Breast epithelium (tissue), 4 donors: ENCODE measurements at places on chromosomes 16 and 17.

GRCh38 chr17:6843241-6843880 lies 11.8 kb upstream of the TEKT1 start:
- no peak for DNase-seq

DNA sequence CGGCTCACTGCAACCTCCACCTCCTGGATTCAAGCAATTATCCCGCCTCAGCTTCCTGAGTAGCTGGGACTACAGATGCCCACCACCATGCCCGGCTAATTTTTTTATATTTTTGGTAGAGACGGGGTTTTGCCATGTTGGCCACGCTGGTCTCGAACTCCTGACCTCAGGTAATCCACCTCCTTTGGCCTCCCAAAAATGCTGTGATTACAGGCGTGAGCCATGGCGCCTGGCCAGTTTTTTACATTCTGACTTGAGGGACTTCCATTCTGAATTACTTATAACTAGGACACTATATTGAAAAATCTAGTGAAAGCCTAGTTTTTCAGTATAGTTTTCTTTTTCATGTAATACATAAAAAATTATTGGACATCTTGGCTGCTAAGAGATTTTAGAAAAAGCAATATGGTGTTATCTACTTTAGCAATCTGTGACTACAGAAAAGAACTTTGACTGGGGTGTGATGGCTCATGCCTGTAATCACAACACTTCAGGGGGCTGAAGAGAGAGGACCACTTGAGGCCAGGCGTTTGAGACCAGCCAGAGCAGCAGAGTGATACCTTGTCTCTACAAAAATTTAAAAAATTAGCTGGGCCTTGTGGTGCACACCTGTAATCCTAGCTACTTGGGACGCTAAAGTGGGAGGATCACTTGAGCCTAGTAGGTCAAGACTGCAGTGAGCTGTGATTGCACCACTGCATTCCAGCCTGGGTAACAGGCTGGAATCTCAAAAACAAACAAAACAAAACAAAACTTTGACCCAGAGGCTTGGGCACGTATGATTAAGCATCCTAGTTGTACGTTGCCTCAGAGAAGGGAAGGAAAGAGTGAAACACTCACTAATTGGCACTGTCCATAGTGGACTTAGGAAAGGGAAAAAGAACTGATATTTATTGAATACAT lies 26.8 kb upstream of the GOSR1 start:
- DNase-seq, result no peak

- DNase-seq, result no peak
These were observed 21.7 kb downstream of the SPHK1 start for GRCh38 chr17:76405967-76406647.

GRCh38 chr16:57977418-57978069 lies 6.6 kb upstream of the CNGB1 start:
- DNase-seq, result no peak

DNA sequence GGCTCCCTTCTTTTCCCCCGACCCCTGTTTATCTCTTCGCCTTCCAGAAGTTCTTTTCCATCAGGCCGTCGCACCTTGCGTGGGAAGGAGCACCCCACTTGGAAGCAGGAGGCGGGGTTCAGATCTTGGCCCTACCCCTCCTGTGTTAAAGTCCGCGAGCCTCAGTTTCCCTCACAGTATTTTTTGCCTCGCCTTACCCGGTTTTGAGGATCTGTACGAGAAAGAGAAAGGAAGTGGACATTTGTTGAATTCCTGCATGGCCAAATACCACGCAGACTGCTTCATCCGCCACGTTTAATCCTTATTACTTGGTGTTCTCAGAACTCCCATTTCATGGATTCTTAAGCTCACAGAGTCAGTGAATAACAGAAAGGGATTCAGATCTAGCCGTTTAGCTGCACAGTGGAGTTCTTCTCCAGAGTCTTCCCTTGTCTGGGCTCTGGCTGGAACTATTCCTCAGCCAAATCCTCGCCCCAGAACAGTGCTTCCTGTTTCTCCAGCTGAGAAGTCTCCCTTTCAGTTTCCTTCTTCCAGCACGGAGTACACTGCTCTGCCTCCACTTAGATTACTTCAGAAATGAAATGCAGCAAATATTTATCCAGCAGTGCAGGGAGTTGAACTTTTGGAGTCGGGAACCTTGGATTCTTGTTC lies 590 bp downstream of the TMEM219 start:
- DNase-seq, result no peak

DNA sequence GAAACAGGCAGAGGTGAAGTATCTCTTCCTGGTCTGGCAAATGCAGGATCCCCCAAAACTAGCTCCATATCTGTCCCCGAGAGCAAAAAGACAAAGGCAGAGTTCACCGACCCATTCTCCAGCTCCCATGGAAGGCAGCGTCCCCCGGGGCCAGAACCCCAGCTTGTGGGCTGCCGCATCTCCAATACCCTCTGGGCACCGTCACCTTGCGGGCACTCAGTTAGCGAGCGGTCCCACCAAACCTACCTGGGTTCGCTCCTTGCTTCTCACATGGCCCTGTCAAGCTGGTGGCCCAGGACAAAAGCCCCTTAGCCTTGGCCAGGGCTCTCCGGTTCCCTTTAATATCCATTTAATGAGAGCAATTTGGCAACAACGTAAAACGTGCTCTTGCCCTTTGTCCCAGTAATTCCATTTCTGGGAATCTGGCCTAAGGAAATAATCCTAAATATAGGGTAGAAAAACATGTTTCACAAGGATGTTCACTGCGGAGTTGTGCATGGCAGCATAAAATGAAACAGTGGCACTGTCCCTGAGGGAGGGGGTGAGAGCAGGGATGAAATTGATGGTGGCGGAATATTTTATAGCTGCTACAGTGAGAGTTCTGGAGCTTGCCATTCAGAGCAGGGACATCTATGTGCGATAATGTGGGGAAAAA lies 157.1 kb downstream of the CMIP start:
- no peak for DNase-seq

- DNase-seq, result no peak
These were observed 14.9 kb downstream of the RCVRN start for GRCh38 chr17:9890124-9890523.

DNA sequence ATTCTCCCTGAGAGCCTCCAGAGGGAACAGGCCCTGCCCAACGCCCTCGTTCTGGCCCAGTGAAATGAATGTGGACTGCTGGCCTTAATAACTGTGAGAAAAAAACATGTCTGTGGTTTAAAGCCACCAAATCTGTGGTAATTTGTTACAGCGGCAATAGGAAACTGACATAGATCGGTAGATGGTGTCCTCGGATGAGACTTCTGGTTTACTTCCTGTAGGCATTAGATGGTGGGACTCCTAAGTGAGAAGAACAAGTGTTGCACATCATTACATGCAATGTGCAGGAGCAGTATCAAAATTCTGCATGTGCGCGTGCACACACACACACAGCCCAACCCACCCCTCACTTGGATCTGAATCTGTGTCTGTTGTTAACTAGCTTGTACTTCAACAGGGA lies 42.0 kb downstream of the CDK5R1 start:
- no peak for DNase-seq

DNA sequence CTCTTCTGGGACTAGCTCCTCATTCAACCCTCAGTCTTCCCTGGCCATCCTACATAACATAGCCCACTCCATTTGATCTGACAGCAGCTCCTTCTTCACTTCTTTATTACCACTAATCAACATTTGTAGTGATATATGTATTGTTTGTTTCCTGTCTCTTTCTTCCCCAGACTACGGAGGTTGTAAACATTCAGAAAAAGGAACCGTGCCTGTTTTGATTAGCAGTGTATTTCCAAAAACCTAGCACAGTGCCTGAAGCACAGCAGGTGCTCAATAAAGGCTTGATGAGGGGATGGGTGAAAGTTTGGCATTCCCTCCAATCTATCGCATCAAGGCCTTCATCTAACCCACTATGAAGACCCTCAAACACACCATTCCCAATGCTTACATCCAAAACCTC lies 150.8 kb downstream of the XYLT1 start:
- DNase-seq, result no peak

DNA sequence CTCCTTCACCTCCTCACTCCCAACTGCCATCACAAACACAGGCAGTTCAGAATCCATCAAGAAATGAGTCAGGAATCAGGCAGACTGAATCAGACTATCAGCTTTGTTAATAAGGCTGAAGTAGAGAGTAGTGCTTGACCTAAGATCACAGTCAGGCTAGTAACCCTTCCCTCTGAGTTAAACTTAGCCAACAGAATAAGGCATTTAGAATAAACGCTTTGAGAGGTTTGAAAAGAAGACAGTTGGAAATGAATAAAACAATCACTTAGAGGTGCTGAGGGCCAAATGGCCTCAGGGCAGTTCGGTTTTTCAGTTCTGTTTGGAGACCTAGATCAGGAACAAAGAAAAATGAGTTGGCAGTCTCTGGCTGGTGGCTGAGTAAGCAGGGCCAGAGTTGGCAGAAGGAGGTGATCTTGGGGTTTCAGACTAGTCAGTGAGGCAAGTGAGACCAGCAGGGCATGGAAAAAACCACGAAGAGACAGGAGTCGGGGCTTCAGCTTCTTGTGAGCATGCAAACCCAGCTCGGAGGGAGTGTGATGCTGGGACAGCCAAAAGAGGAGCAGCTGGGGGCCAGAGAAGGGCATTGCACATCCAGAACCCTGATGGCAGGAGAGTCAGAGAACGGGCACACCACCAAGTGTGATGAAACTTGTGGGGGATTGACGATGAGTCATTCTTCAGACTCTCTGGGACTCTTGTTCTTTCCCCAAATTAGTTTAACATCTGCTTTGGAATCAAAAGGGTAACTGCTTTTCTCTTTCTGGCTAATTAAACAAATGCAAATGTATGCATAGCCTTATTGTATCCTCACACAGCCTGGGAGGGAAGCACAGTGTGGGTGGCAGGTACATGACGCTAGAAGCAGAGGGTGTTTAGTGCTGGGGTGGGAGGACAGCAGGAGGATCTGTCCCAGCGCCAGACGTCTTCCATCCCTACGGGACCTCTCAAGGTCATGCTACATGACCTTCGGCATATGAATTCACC lies 54.8 kb downstream of the SPECC1 start:
- DNase-seq, result peak; percentile 66

GRCh38 chr17:29100296-29100695 lies 57.4 kb downstream of the PIPOX start:
- DNase-seq, result no peak

DNA sequence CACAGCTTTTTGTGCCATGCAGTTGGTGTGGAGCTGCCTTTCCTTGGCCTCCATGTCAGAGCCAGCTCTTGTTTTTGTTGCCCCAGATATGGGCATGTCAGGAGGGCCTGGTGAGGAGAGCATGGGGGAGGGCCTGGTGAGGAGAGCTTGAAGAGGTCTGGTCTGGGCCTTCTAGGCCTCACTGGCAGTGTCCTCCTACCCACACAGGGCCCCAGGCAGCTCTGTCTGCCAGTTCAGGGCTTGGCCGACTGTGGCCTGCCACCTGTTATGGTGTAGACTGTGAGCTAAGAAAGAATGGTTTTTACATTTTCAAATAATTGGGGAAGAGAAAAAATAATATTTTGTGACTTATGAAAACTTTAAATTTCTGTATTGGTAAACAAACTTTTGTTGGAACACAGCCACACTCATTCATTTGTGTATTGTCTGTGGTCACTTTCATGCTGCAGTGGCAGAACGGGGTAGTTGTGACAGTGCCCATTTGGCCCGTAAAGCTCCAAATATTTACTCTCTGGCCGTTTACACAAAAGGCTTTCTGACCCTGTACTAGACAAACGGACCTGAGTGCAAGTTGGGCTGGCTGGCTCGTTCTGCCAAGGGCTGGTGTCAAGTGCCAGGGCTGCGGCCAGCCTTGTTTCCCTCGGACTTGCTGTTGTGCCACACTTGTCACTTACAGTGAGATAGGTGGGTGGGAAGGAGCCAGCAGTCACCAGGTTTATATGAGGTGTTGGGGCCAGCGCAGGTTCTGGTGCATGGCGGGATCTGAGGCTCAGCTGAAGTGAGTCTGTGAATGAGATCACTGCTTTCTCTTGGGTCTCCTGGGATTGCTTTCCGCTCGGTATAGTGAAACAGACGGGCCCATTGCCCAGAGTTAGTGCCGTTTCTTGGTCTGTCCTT lies 18.2 kb downstream of the PGS1 start:
- DNase-seq, result peak; percentile 63

DNA sequence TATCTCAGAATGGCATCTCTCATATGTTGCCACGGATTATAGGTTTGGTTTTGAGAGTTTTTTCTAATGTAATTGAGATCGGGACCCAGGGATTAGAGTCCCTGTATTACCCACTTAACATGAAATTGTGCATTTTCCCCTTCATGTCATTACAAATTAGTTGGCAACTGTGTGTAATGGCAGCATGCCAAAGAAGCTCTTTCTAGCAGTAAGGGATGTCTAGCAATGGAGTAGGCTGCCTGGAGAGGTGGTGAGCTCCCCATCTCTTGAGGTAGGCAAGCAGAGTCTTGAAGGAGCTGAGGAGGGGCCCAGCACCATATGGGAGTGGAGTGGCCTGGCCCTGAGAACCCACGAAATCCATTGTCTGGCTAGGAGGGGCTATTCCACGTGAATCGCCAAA lies 10.0 kb upstream of the KATNB1 start:
- DNase-seq, result no peak

DNA sequence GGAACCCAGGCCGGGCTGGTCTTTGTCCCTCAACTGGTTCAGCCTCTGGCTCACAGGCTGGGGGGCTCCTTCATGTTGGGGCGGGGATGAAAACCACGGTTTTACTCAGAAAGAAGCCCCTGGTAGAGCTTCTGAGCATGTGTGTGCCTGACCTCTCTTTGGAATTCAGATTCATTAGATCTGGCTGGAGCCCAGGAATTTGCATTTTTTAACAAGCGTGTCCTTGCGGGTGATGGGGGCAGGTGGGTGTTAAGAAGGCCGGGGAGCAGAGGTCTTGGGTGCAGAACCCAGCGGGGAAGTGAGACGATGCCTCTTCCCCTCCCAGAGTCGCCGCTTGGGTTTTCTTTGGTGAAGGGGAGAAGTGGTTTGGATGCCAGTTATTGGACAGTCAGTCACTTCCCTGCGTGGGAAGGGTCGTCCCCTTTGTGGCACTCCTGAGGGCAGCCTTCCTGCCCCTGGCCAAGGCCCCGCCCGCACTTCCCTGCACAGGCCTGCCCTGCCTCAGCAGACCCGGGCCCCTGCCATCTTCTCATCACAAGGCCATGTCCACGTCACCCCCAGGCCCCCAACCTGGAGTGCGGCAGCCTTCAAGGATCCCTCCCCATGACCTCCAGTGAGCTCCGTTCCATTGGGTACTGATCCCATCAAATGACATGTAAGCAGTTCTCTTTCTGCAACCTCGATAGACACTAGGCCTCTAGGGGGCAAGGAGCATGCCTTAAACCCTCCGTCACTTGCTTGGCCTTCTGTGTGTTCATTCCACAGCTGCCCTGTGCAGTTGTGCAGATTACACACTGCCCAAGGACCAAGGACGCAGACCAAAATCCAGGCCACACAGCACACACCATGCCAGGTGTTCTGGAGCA lies 177.7 kb upstream of the CIBAR2 start:
- DNase-seq, result no peak

DNA sequence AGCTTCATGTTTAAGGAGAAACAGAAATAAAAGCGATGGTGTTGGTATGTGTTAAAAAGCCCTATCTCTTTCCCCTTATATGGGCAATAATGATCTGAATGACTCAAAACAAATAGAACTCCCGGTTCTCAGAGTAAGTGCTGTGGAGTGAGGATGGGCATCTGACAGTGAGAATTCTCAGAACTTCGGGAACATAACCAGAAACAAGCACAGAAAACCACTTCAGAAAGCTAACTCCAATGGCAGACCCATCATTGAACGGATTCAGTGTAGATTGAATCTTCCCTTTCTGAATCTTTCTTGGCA lies 67.2 kb downstream of the CDH8 start:
- DNase-seq, result no peak

GRCh38 chr17:68661265-68662036 lies 60.3 kb upstream of the FAM20A start:
- no peak for DNase-seq

GRCh38 chr17:65173976-65174683 lies 37.0 kb downstream of the RGS9 start:
- DNase-seq, result no peak

GRCh38 chr16:55439101-55439690 lies 39.8 kb upstream of the MMP2 start:
- no peak for DNase-seq
